Liver (tissue), 10 donors: ENCODE measurements at places on chromosomes 1 and 21. TPM values are rescaled to one million over a fixed set of nuclear protein-coding genes. Genes with fewer than 3 reads are reported as not detected.

OLIG1 gene
- not detected for total RNA-seq

PKP1 gene
- total RNA-seq: not detected

TMEM269 gene
- 0.05 TPM for total RNA-seq

FLG gene
- under 0.01 TPM for total RNA-seq

FAM163A gene
- not detected for total RNA-seq

CENPL gene
- total RNA-seq: 19.1 TPM

HCRTR1 gene
- total RNA-seq: not detected

SOAT1 gene
- total RNA-seq: 9.4 TPM

SHISAL2A gene
- 0.33 TPM for total RNA-seq

PGBD2 gene
- 6.5 TPM for total RNA-seq

ATP1B1 gene
- total RNA-seq: 36.1 TPM

RORC gene
- 59.2 TPM for total RNA-seq

NCF2 gene
- total RNA-seq: 11.5 TPM

SAMD11 gene
- 1.2 TPM for total RNA-seq

MTFR1L gene
- 48.4 TPM for total RNA-seq

KCNT2 gene
- total RNA-seq: 7.5 TPM

IGFN1 gene
- total RNA-seq: 0.14 TPM

FCRL6 gene
- 0.09 TPM for total RNA-seq

GPR37L1 gene
- not detected for total RNA-seq

RPRD2 gene
- 8.8 TPM for total RNA-seq

CD1C gene
- 0.89 TPM for total RNA-seq

PDPN gene
- total RNA-seq: 0.17 TPM

GIPC2 gene
- 5.0 TPM for total RNA-seq

GSTM2 gene
- total RNA-seq: 15.1 TPM

DAB1 gene
- 1.0 TPM for total RNA-seq

CAPZA1 gene
- 74.8 TPM for total RNA-seq

OR6N1 gene
- not detected for total RNA-seq

C4BPA gene
- total RNA-seq: 49.5 TPM

SLC44A5 gene
- total RNA-seq: 0.25 TPM

TEDDM1 gene
- total RNA-seq: not detected

SLC1A7 gene
- total RNA-seq: 0.28 TPM

KCNJ15 gene
- 4.8 TPM for total RNA-seq

SPATA46 gene
- not detected for total RNA-seq

BCL2L15 gene
- total RNA-seq: 0.70 TPM

KRTAP11-1 gene
- not detected for total RNA-seq

PHF13 gene
- total RNA-seq: 8.7 TPM

CD2 gene
- total RNA-seq: 1.1 TPM

MYCL gene
- total RNA-seq: 6.6 TPM

RPTN gene
- total RNA-seq: not detected

SPRR3 gene
- not detected for total RNA-seq

CTSE gene
- total RNA-seq: under 0.01 TPM

THEM4 gene
- total RNA-seq: 6.5 TPM

GBP2 gene
- 7.4 TPM for total RNA-seq

LMX1A gene
- total RNA-seq: 0.17 TPM

RRAGC gene
- total RNA-seq: 6.6 TPM

CEP104 gene
- total RNA-seq: 23.2 TPM

TAF13 gene
- total RNA-seq: 19.3 TPM

KRTAP25-1 gene
- not detected for total RNA-seq
